ENCODE measurements at places on chromosomes 3 and 15. TPM values are rescaled to one million over a fixed set of nuclear protein-coding genes. Genes with fewer than 3 reads are reported as not detected.

DNA sequence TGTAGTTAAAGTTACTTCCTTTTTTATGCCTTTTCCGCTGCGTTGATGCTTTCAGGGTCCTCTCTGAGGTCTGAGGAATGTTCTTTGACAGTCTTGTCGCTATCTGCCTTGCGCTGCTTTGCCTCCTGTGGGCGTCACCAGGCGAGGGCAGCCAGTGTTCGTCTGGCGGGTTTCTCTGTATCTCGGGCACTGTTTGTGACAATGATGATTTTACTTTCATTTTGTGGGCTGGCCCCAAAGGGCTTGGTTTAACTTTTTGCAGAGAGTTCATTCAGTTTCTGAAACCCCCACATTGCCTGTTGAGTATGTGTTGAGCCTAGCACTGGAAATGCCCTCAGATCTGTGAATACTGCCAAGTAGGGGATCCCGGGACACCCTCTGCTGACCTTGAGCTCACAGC, 24.6 kb upstream of the SACM1L start:
- no peak for DNase-seq

DNA sequence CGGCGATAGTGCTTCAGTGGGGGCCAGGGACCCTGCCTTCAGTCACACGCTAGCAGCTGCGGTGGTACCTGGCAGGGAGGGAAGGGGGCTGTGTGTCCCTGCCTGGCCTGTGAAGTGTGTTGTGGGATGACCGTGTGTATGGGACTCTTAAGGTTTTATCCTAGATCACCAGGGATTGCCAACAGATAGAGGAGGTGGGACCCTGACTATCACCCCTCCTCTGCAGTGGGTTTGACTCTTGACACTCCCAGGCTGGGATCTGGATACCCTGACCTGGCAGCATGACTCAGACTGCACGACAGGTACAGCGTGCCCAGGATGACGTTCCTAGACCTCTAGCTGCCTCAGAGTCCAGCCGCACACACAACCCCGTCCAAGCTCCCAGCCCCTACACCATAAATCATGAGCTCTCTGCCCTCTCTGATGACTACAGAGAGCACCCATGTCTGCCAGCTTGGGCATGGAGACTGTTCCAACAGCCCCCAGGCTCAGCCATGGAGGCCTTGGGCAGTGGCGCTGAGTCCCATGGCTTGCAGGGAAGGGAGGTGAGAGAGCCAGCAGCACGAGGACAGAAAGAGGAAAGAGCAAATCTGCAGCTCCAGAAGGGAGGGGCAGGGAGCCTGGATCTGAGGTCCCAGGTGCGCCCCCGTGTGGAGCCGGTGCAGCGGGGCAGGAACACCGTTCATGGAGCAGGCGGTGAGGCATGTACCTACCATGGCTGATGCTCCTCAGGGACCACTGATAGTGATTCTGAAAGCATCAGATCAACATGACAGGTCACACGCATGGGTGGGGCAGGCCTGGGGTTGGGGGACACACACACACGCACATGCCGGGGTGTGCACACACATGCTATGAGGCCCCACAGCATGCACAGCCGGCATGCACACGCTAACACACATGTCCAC, 71.0 kb downstream of the ADAMTS7 start:
- DNase-seq: peak; percentile 76

GRCh38 chr3:17050071-17050470, 165.3 kb downstream of the PLCL2 start:
- DNase-seq: no peak

DNA sequence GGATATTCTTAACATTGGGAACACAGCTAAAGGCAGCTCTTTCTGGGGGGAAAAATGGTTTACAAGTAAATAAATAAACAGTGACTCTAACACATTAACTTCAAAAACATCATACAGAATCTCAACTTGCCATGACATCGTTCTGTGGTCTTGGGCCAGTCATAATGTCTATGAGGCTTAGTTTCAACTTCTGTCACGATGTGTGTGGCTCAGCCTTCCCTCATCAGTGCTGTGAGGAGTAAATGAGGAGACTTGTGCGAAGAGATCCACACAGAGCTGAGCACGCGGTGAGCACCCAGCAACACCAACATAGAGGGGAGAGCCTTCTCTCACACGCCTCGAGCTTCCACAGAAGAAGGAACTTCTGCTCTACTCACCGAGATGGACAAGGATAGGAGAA, 49.0 kb downstream of the DZIP1L start:
- DNase-seq: no peak

DNA sequence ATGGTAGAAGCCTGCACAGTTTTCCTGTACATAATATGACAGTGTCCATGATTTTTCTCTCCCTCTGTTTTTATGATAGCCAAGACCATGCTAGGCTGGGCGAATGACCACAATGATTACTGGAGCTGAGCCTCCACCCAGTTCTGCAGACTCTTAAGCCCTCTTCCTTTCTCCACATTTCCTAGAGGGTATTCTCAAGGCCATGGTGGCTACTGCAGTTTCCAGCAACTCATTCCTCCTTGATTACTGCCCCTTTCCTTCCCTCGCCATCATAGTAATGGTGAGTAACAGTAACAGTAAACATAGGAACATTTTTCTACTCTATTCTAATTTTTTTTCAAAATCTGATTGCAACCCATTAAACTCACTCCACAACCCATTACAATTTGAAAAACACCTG, 20.2 kb downstream of the TNIK start:
- no peak for DNase-seq

- no peak for DNase-seq
These were observed 19.8 kb upstream of the ACAD9 start for GRCh38 chr3:128859630-128860029.

- DNase-seq: no peak
These were observed 19.1 kb downstream of the KLF15 start for GRCh38 chr3:126337980-126338651.

- no peak for DNase-seq
These were observed 353.0 kb downstream of the MAGI1 start for GRCh38 chr3:65685621-65686235.

- no peak for DNase-seq
These were observed 176.6 kb upstream of the TRIM42 start for GRCh38 chr3:140501061-140501769.

DNA sequence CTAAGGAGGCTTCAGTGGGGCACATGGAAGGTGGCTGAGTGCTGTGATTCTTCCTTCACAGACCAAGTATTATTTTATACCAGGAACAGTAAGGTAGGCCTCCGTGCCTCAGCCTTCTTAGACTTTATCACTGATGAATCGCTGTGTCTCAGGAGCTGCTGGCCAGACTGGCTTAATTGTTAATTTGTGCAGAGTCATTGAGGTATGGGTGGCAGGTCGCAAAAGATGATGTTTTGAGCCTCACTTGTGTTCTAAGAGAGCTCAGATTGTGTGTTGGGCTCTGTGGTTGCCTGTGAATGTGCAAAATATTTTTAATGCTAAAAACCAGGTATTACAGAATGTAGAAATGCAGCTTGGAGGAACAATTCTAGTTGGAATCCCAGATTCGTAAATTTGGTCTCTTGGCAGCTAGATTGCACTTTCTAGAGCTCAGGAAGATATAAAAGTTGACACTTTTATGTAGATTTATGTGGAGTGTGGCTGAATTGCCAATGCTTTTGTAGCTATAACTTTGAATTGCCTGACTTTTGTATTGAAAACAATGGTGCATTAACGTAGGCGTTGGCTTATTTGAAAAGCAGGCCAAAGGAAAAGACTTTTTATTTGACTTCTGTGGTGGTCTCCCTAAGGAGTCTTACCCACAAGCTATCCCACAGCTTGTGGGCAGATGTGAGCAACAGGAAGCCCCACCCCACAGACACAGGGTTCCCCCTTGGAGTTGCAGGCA, 53.4 kb downstream of the LARS2 start:
- DNase-seq: no peak

- peak; percentile 32 for DNase-seq
These were observed 24.9 kb upstream of the GATM start for GRCh38 chr15:45402955-45403877.

- DNase-seq: no peak
These were observed 35.9 kb downstream of the NR1I2 start for GRCh38 chr3:119817583-119818363.

- peak; percentile 87 for DNase-seq
These were observed 443 bp upstream of the NR2F2 start for GRCh38 chr15:96330064-96330449.

DNA sequence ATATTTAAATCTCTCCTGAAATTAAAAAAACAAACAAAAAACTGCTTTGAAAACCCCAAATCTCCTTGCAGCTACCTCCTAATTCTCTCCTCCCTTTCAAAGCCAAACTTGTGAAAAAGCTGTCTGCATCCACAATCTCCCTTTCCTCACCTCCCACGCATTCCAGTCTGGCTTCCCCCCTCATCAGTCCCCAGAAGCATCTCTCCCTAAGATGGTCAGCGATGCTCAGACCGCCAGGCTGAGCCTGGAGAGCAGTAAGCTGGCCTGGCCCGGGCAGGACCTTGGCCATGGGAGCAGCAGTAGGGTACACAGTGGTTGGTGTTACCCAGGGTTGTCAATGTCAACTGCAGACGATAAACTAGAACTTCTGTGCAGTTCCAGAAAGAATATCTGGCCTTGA, 32.9 kb upstream of the BLM start:
- no peak for DNase-seq

DNA sequence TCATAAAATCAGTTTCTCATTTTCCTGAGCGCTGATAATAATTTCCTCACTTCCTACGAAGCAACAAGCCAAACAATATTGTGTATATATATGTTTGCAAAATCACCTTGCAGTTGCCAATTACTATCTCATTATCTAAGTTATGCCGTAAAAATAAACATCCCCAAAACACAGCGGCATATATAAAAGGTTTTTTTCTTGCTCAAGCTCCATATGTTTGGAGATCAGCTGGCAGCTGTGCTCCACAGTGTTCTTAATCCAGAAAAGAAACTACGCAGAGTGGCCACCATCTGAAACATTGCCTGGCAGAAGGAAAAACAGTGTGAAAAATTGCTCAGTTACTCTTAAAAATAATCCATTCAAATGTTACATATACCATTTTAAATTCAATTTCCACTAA, 951.4 kb downstream of the PLOD2 start:
- no peak for DNase-seq

- DNase-seq: no peak
These were observed 15.9 kb downstream of the CSRNP1 start for GRCh38 chr3:39137435-39137936.

DNA sequence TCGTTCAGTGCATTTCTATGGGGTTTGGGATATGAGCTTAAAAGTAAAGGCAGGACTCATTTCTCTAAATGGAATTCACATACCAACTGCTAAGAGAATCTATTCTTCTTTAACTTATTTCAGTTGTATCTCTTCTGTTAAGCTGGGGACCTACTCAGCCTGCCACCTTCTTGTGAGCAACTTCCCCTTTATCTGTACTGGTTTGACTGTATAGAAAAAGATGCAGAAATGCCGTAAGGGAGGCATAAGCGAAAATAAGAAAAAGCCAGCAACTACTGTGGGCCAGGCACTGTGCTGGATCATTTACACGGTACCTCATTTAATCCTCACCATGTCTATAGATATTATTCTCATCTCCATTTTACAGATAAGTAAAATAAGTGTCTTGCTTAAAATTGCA, 38.4 kb downstream of the RBMS3 start:
- no peak for DNase-seq

- no peak for DNase-seq
These were observed 93.5 kb downstream of the WDR72 start for GRCh38 chr15:53665930-53666329.

The ARRDC4 gene
- 13.4 TPM for total RNA-seq

The ACVR2B gene
- total RNA-seq: 1.1 TPM

The GRAMD1C gene
- 2.5 TPM for total RNA-seq

The RARRES1 gene
- not detected for total RNA-seq

The CCR3 gene
- total RNA-seq: not detected

The SCN11A gene
- not detected for total RNA-seq

The GOLGA6L26 gene
- not detected for total RNA-seq
